ENCODE measurements at places on chromosomes 1 and 21. TPM values are rescaled to one million over a fixed set of nuclear protein-coding genes. Genes with fewer than 3 reads are reported as not detected.

Gene UBL4B
- not detected for total RNA-seq

GRCh38 chr1:182083851-182084486 lies 22.5 kb upstream of the ZNF648 start:
- no peak overlapping the region for H3K27ac ChIP-seq
- no peak overlapping the region for H3K4me3 ChIP-seq
- no peak for DNase-seq
- H3K4me1 ChIP-seq, result peaks cover 36% of the 10 kb centered on the region
- no peaks in the 10 kb centered on the region for H3K27me3 ChIP-seq
- no peaks in the 10 kb centered on the region for H3K36me3 ChIP-seq

- peak; percentile 26 for DNase-seq
- H3K4me1 ChIP-seq, result no peaks in the 10 kb centered on the region
- H3K4me3 ChIP-seq, result no peak overlapping the region
- H3K27ac ChIP-seq, result no peak overlapping the region
- peaks cover 19% of the 10 kb centered on the region for H3K27me3 ChIP-seq
Measured at GRCh38 chr1:37177230-37177864, 143.0 kb upstream of the GRIK3 start.

GRCh38 chr1:32234792-32235191 lies 12.2 kb upstream of the FAM167B start:
- no peaks in the 10 kb centered on the region for H3K4me1 ChIP-seq
- H3K4me3 ChIP-seq, result no peak overlapping the region
- no peak for DNase-seq
- no peak overlapping the region for H3K27ac ChIP-seq

DNA sequence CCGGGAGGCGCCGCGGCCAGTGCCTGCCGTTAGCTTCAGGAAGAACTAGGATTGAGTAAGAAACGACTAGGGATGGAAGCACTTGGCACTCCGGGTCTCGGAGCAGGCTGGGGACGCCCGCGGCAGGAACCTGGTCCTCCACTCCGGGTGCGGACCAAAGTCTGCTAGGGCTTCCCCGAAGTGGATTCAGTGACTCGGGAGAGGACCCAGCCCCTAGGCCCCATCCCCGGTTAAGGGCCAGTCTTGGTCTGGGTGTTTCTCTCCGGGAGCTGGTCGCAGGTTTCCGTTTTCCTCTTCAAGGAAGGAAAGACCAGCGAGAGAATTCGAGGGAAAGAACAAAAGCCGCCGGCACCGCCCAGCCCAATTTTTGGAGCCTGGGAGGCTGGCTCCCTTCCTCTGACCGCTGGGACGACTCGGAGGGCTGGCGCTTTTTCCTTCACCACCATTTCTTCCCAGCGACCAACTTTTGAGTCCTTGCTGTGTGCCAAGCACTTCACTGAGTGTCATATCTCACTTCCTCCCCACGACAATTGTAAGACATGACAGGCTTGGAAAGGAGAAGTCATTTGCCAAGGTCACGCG lies 16.8 kb upstream of the STMN1 start:
- peak; percentile 31 for DNase-seq
- H3K36me3 ChIP-seq, result no peaks in the 10 kb centered on the region
- H3K27ac ChIP-seq, result no peak overlapping the region
- H3K4me1 ChIP-seq, result peaks cover 23% of the 10 kb centered on the region
- peaks cover 1% of the 10 kb centered on the region for H3K27me3 ChIP-seq

- H3K4me1 ChIP-seq, result no peaks in the 10 kb centered on the region
- H3K27ac ChIP-seq, result no peak overlapping the region
- H3K36me3 ChIP-seq, result no peaks in the 10 kb centered on the region
- DNase-seq, result no peak
- no peak overlapping the region for H3K4me3 ChIP-seq
- H3K27me3 ChIP-seq, result peaks cover 10% of the 10 kb centered on the region
Measured at GRCh38 chr21:39078322-39079065, 104.8 kb downstream of the PSMG1 start.

- no peak overlapping the region for H3K27ac ChIP-seq
- H3K36me3 ChIP-seq, result no peaks in the 10 kb centered on the region
- no peak for DNase-seq
- H3K27me3 ChIP-seq, result peaks cover 33% of the 10 kb centered on the region
Measured at GRCh38 chr1:215079456-215079855, 3.1 kb upstream of the KCNK2 start.

DNA sequence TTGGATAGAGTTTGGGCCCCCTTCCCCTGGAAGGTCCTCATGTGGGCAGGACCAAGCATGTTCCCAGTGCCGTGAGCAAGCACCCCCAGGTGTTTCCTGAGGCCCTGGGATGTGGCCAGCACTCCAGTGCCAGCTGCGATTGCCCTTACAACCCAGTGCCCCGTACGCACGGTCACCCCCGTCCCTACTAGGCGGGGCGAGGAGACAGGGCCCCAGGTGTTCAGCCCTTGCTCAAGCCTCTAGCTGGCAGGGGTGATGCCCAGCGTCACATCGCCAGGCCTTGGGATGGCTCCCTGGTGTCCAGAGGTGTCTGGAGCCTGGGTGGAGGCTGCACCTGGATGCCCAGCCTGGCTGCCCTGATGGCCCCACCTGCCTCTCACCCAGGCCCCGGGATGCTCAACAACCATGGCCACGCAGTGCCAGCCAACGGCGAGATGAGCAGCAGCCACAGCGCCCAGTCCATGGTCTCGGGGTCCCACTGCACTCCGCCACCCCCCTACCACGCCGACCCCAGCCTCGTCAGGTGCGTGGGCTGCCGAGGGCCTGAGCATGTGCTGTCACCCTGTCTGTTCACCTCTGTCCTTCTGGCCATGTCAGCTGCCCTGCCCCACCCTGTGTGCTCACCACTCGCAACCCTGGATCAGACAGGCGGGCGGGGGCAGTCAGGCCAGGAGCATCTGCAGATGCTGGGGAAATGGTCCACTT lies 21.6 kb upstream of the CCDC27 start:
- H3K27me3 ChIP-seq, result peaks cover 4% of the 10 kb centered on the region
- peaks cover under 1% of the 10 kb centered on the region for H3K36me3 ChIP-seq
- H3K4me1 ChIP-seq, result no peaks in the 10 kb centered on the region
- no peak overlapping the region for H3K27ac ChIP-seq
- no peak overlapping the region for H3K4me3 ChIP-seq
- no peak for DNase-seq

DNA sequence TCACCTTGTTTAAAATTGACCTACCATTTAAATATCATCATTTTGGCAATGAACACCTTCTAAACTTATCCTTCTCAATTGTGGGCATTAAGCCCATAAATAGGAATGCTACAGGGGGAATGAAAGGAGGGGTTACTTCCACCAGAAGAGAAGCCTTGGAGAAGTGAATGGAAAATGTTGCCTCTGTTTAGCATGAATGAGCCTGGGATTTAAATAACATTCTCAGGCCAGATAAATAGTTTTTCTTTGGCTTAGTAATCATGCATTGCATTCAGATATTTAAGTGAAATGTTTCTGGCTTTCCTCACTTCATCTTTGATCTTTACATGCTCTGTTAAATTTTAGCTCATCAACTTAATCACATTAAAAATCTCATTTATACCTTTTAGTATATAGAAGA lies 284.3 kb upstream of the FMN2 start:
- H3K27ac ChIP-seq, result no peak overlapping the region
- no peak for DNase-seq
- peaks cover 26% of the 10 kb centered on the region for H3K4me1 ChIP-seq
- H3K36me3 ChIP-seq, result no peaks in the 10 kb centered on the region
- no peaks in the 10 kb centered on the region for H3K27me3 ChIP-seq

GRCh38 chr1:198116069-198116468 lies 40.7 kb upstream of the NEK7 start:
- no peaks in the 10 kb centered on the region for H3K36me3 ChIP-seq
- H3K4me3 ChIP-seq, result no peak overlapping the region
- DNase-seq, result no peak
- peaks cover 2% of the 10 kb centered on the region for H3K27me3 ChIP-seq
- H3K27ac ChIP-seq, result no peak overlapping the region
- no peaks in the 10 kb centered on the region for H3K4me1 ChIP-seq

Gene C4BPA
- not detected for total RNA-seq

DNA sequence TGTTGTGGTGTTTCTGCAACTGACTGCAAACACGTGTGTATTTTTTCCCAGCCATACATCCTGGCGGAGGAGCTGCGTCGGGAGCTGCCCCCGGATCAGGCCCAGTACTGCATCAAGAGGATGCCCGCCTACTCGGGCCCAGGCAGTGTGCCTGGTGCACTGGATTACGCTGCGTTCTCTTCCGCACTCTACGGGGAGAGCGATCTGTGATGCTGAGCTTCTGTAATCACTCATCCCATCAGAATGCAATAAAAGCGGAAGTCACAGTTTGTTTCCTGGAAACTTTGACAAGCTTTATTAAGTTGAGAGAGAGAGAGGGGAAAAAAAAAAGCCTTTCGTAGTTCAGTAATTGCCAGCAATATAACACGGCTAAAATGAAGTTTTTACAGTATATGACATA lies 32.7 kb upstream of the MTR start:
- no peak for DNase-seq
- no peak overlapping the region for H3K27ac ChIP-seq
- no peak overlapping the region for H3K4me3 ChIP-seq
- H3K36me3 ChIP-seq, result no peaks in the 10 kb centered on the region

GRCh38 chr1:83846138-83846537 lies 152.8 kb downstream of the TTLL7 start:
- H3K27ac ChIP-seq, result no peak overlapping the region
- peaks cover 4% of the 10 kb centered on the region for H3K4me1 ChIP-seq
- DNase-seq, result no peak
- peaks cover 4% of the 10 kb centered on the region for H3K36me3 ChIP-seq

DNA sequence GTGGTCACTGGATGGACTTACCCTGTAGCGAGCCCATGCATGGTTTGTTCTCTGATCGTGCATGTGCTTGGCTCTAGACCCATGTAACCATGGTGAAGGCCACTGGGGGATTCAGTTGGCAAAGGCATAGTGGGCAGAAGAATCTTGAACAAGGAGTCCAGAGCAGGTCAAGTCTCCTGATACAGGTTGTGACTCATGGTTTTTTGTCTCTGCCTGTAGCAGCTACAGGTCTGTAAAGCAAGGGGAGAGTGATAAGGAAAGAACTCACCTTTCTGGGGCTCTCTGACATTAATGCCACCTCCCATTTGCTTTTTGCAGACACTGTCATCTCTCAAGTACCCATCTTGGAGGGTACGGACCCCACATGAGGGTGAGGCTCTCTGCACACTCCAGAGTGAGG lies 153.4 kb upstream of the CAMK1G start:
- DNase-seq, result no peak
- peaks cover 13% of the 10 kb centered on the region for H3K27me3 ChIP-seq
- no peak overlapping the region for H3K27ac ChIP-seq
- H3K4me3 ChIP-seq, result no peak overlapping the region
- H3K4me1 ChIP-seq, result no peaks in the 10 kb centered on the region
- H3K36me3 ChIP-seq, result no peaks in the 10 kb centered on the region

- peaks cover 14% of the 10 kb centered on the region for H3K36me3 ChIP-seq
- no peaks in the 10 kb centered on the region for H3K27me3 ChIP-seq
- H3K4me3 ChIP-seq, result no peak overlapping the region
Measured at GRCh38 chr1:5975133-5975880, 16.9 kb downstream of the NPHP4 start.

DNA sequence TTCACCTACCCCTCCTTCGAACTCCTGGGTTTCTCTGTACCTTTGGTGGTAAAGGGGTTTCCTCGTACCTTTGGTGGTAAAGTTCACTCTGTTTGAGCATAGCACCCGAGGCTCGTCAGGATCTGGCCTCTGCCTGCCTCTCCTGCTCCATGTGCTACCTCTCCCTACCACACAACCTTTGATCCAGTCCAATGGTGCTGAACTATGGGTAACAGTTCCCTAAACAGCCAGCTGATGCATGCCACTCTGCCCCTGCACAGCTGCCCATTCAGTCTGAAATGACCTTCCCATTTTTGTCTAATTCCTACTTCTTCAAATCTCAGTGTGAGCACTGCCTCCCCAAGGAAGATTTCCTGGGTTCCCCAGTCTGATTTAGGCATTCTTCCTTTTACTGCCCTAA lies 14.0 kb downstream of the OVAAL start:
- peaks cover 15% of the 10 kb centered on the region for H3K27me3 ChIP-seq
- DNase-seq, result no peak
- H3K27ac ChIP-seq, result no peak overlapping the region
- H3K4me3 ChIP-seq, result no peak overlapping the region

- H3K4me3 ChIP-seq, result no peak overlapping the region
- no peak for DNase-seq
- H3K27me3 ChIP-seq, result no peaks in the 10 kb centered on the region
- H3K4me1 ChIP-seq, result no peaks in the 10 kb centered on the region
Measured at GRCh38 chr1:217812175-217812574, 181.0 kb downstream of the SPATA17 start.

DNA sequence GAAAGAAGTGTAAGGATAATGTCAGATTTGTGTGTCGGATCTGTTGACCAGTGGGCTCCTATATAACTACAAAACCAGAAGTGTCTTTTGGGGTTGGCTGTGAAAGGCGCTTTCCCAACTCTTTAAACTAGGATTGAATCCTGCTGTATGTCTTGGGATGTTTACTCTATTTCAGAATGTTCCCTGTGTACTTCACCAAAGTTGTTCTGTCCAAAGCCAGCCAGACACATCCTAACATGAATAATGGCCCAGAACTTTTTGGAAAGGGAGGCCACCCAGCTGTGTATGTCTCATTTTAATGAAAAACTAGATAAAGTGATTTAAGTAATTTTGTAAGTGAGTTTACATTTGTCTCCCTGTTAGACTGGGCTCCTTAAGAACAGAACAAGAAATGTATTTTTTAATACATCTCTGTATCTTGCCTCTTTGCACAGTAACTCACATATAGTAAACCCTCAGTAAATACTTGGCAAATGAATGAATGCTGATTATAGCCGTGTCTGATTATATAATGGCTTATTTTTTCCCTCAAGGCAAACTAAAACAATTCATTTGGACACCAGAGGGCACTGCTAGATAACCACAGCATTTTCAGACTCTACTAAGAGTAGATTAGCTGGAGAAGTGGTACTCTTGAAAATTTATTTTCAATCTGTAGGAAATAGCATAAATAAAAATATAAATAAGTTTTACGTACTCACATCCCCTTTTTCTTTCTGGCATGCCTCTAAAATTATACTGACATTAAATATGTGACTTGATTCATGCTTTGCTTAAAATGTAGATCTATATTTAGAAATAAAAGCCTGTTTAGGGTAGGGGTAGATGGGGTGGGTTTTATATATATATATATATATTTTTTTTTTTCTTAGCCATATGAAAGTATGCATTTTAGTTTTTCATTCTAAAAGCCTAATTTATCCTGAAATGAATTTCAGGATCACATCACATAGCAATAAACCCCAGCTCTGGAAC lies 23.8 kb downstream of the TSEN15 start:
- no peaks in the 10 kb centered on the region for H3K27me3 ChIP-seq
- H3K4me3 ChIP-seq, result no peak overlapping the region
- no peak for DNase-seq
- peaks cover 11% of the 10 kb centered on the region for H3K4me1 ChIP-seq

DNA sequence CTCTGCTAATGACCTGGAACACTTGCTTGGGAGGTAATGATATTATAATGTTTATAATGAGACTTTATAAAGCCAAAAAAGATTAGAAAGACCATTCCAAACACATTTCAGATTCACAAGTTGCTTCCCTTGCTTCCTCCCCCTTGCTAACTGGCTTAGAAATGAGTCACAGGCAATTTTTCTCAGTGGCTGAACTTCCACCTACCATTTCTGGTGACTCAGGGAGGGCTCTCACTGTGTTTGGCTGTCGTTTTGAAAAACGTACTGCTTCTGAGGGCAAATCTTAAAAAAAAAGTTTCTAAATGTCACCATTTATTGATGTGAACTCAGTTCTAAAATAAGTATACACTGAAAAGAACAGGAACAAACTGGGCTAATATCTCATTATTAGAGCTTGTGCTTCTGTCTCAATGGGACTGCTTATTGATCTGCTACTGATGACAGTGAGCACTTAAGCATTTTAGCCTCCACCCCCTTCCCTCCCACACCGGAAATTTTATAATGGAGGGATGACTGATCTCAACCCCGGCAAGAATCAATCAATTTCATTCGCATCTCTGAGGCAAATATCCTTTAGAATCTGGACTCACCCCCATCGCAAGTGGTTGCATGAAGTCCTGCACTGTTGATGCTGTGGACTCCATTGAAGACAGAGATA lies 278.3 kb downstream of the KCTD3 start:
- H3K27ac ChIP-seq, result no peak overlapping the region
- no peak for DNase-seq
- no peak overlapping the region for H3K4me3 ChIP-seq
- H3K27me3 ChIP-seq, result no peaks in the 10 kb centered on the region
